Activated CD4-positive, alpha-beta T cell treated with anti-CD3 and anti-CD28 coated beads, Interleukin-2, amount 10 ng/mL, durations not matched to agents 24 days and 14 days (primary cell): ENCODE measurements at places on chromosomes 12 and 14. TPM values are rescaled to one million over a fixed set of nuclear protein-coding genes. Genes with fewer than 3 reads are reported as not detected.

GRCh38 chr12:99444859-99445316 is 202.7 kb upstream of the GARIN6 start:
- H3K4me3 ChIP-seq = no peak overlapping the region
- no peaks in the 10 kb centered on the region for H3K36me3 ChIP-seq
- no peaks in the 10 kb centered on the region for H3K27me3 ChIP-seq
- H3K4me1 ChIP-seq = no peaks in the 10 kb centered on the region

DNA sequence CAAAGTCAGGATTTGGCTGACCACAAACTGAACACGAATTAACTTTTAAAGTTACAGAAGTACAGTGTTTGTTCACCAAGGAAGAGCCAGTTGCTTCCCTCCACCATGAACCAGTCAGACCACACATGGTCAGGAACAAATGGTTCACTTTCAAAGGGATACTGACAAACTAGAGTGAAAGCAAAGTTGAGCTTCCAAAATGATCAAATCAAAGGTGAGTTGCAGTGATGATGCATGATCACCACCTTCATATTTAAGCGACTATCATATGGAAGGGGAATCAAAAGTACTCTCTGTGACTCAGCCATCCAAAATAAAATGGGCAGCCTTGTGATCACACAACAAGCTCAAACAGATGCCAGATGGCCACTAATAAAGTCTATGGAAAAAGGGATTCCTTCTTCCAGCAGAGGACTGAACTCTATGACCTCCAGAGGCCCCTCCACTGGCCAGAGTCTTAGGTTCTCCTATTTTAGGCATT is 13.1 kb downstream of the NT5DC3 start:
- no peak for DNase-seq
- no peaks in the 10 kb centered on the region for H3K4me1 ChIP-seq
- no peak overlapping the region for H3K4me3 ChIP-seq
- H3K27ac ChIP-seq = no peak overlapping the region
- peaks cover 2% of the 10 kb centered on the region for H3K27me3 ChIP-seq

- DNase-seq = no peak
- H3K4me3 ChIP-seq = no peak overlapping the region
- H3K27ac ChIP-seq = no peak overlapping the region
- no peaks in the 10 kb centered on the region for H3K27me3 ChIP-seq
- H3K36me3 ChIP-seq = peaks cover 2% of the 10 kb centered on the region
Observed at GRCh38 chr12:66380769-66381535, 78.7 kb downstream of the HELB start.

DNA sequence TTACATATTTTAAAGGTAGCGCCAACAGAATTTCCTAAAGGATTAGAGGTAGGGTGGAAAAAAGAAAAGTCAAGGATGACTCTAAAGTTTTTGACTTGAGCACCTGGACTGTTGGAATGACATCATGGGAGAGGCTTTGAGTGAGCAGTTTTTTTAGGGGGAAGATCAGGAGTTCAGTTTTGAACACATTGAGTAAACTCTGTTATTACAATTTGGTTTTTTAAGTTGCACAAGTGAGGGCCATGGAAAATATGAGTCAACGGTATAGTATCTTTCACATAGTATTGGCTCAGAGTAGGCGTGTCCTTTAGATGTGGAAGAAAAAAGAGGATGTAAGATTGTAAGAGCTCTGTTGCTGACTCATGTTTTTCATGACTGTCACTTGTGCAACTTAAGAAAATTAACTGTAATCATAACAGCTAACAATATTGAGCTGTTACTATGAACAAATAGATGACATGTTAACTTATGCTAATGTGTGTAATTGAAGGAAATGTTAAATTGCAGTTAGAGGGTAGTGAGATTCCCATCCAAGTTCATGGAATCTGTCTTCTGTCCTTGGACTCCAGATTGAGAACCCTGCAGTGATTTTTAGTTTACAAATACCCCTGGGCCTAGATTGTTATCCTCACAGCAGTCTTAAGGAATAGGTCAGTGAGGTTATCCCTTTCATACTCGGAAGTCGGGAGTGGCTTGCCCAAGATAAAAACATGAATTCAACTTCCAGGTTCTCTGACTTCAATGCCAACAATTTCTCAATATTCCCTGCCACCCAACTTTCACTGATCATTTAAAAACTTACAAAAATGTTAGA is 48.2 kb upstream of the ATP2B1 start:
- H3K4me3 ChIP-seq = peak overlapping the region; percentile 10
- H3K4me1 ChIP-seq = peaks cover 22% of the 10 kb centered on the region
- peak; percentile 78 for DNase-seq
- H3K27me3 ChIP-seq = peaks cover 2% of the 10 kb centered on the region
- H3K36me3 ChIP-seq = no peaks in the 10 kb centered on the region

DNA sequence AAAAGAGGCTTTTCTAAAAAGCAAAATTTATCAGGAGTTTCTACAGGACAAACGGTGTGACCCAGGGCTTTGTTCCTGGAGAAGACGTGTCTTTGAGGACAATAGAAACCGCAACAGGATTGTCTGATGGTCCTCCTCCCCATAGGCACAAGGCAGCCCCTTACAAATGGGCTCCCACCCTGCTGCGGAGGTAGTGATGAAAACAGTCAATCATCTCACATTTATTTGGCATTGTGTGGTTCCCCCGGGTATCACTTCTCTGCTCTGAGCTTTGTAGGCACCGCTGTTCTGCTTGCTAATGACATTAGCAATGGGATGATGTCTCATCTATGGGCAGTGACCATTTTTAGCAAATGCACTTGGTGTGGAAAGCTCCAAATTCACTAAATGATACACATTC is 155.5 kb upstream of the TMPO start:
- no peak for DNase-seq
- H3K4me3 ChIP-seq = no peak overlapping the region
- no peak overlapping the region for H3K27ac ChIP-seq
- no peaks in the 10 kb centered on the region for H3K36me3 ChIP-seq
- peaks cover 18% of the 10 kb centered on the region for H3K27me3 ChIP-seq

ITGA5 gene
- 43.9 and 48.0 TPM in 2 replicates for total RNA-seq

- H3K36me3 ChIP-seq = peaks cover 49% of the 10 kb centered on the region
- H3K27ac ChIP-seq = peak overlapping the region; percentile 99
- peaks cover 55% of the 10 kb centered on the region for H3K4me1 ChIP-seq
- no peaks in the 10 kb centered on the region for H3K27me3 ChIP-seq
Observed at GRCh38 chr12:70243510-70244371, 508 bp downstream of the CNOT2 start.

- H3K27ac ChIP-seq = no peak overlapping the region
- DNase-seq = no peak
- H3K36me3 ChIP-seq = no peaks in the 10 kb centered on the region
- H3K27me3 ChIP-seq = no peaks in the 10 kb centered on the region
- H3K4me1 ChIP-seq = no peaks in the 10 kb centered on the region
Observed at GRCh38 chr14:62824086-62824485, 221.2 kb downstream of the KCNH5 start.
